PC-9 (cell line): ENCODE measurements at places on chromosomes 12 and 14. TPM values are rescaled to one million over a fixed set of nuclear protein-coding genes. Genes with fewer than 3 reads are reported as not detected.

SERPINA9 gene
- not detected in 2 replicates for total RNA-seq

OASL gene
- 1.7 and 2.7 TPM in 2 replicates for total RNA-seq

DNA sequence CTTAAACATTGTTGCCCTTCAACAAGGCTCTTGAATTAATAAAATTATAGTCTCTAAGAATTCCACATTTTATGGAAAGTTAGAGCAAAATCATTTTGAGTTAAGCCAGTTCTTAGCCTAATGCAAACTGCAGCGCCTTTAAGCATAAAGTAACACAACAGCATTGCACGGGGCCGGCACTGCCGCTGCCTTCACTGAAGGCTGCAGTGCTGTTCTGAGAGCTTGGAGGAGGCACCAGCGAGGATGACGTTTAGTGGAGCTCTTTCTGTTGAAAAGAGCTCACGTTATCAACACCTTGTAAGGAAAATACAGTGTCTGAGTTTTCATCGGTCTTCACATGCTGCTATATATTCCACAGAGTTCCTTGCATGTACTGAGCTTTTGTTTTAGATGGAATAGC lies 38.3 kb upstream of the DYNC1H1 start:
- no peak for DNase-seq

GRCh38 chr14:63383776-63384367 lies 65.1 kb upstream of the GPHB5 start:
- DNase-seq: no peak

DNA sequence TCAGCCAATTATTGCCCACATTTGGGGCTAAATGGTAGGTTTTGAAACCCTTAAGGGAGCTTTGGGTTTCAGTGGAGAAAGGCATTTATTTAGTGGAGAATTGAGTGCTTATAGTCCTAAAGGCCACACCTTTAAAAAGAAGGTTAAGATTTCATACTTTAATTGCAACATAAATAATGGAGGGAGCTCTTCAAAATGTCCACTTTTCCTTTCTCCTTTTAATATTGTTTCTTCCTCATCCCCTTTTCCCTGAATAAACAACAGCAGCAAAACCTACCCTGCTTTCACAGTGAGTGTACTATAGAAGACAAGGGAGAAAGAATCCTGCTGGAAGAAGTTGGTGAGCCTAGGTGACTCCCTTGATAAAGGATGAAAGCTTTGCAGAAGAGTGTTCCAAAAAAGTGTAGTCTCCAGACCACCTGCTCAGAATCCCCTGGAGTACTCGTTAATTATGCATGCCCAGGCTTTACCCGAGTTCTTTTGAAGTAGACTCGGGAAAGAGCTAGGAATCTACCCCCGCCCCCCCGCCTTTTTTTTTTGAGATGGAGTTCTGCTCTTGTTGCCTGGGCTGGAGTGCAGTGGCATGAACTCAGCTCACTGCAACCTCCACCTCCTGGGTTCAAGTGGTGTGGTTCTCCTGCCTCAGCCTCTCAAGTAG lies 11.5 kb upstream of the EID3 start:
- DNase-seq: peak; percentile 33

DNA sequence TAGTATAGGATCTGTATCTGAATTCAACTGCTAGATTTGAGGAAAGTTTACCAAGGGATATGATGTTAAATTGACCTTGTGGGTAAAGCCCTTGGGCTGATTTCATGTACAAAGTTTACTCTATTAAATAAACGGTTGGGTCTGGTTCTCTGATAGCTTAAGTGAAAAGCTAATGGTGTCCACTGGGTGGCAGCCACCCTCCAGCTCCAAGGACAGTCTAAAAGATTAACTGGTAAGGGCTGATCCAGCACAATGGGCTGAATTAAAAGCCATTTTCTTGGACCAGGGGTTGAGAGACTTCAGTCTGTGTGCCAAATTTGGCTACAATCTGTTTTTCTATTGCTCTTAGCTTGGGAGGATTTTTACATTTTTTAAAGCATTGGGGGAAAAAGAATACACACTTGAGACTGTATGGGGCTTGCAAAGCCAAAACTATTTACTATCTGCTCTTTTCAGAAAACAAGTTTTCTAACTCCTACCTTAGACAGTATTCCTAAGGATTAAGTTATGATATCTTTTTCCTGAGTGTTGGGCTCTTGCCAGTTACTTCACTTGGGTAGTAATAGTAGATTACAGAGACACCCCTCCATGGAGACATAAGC lies 116.5 kb downstream of the GPHN start:
- peak; percentile 53 for DNase-seq

GRCh38 chr12:96258104-96258961 lies 64.2 kb downstream of the ELK3 start:
- DNase-seq: no peak
